NCI-H1694 treated with DMSO at 0.1 percent for 48 hours (cell line): ENCODE measurements at places on chromosomes 3 and 15.

- DNase-seq: no peak
Measured at GRCh38 chr15:92821491-92822116, 78.5 kb upstream of the CHD2 start.

GRCh38 chr15:55789066-55789660, 46.2 kb upstream of the PRTG start:
- no peak for DNase-seq

DNA sequence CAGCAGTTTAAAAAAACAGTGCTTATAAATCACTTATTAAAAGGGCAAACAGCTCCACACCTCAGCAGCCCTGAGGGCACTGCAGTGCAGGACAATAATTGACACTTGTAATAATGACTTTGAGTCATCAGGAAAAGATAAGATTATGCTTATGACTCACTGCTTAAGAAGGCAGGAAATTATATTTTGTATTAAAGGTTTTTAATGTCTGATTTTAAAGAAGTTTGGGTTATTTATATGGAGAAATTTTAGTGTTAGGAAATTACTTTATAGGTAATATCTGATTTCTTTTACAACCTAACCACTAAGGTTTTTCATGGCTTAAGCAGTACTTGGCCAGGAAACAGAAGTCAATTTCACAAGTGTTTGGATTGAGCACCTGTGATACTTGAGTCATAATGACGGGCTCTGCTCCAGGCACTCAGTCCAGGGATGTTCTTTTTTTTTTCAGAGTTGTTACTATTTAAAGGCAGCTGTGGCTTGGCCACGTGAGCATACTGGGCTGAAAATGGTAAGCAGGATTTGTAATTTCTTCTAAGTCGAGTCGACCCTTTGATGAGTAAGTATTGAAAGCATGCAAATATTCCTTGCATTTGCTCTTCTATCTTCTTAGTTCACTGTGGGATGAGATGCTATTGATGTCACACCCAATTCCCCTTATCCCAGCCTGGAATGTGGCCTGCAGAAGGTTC, 21.6 kb upstream of the SLC6A20 start:
- DNase-seq: no peak

DNA sequence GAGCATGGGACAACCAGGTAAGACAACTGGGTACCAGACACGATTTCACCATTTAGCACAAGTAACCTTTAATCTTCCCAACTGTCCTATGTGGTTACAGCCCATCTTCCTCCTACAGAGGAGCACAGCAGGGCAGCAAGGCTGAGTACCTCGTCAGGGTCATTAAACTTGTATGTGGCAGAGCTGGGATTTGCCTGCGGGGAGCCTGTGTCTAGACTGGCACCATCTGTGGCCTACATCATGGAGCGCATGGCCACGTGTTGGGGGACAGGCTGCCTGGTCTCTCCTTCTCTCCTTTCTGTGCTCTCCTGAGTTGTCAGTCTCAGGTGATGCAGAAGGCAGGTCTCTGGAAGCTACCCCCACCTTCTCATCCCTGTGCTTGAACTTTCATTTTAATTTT, 32.2 kb downstream of the GOLGA6A start:
- DNase-seq: peak; percentile 12

DNA sequence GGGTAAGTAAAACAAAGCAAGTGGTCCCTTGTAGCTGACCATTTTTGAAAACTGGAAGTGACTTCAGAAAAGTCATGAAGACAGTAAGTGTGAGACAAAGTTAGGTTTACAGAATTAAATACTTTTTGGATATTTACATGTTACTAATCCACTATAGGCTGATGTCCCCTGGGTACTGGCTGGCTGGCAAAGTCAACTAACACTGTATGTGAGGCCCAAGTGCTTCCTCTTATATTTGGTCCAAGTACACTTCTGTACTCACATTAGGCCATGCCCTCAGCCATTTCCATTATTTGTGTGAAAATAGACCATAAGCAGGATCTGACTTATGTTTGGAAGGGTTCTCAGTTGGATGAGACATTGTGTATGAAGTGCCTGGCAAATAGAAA, 5.5 kb upstream of the LEKR1 start:
- DNase-seq: no peak

GRCh38 chr15:82231233-82231632, 31.3 kb downstream of the EFL1 start:
- DNase-seq: no peak
